ENCODE measurements at places on chromosomes 7 and 10.

DNA sequence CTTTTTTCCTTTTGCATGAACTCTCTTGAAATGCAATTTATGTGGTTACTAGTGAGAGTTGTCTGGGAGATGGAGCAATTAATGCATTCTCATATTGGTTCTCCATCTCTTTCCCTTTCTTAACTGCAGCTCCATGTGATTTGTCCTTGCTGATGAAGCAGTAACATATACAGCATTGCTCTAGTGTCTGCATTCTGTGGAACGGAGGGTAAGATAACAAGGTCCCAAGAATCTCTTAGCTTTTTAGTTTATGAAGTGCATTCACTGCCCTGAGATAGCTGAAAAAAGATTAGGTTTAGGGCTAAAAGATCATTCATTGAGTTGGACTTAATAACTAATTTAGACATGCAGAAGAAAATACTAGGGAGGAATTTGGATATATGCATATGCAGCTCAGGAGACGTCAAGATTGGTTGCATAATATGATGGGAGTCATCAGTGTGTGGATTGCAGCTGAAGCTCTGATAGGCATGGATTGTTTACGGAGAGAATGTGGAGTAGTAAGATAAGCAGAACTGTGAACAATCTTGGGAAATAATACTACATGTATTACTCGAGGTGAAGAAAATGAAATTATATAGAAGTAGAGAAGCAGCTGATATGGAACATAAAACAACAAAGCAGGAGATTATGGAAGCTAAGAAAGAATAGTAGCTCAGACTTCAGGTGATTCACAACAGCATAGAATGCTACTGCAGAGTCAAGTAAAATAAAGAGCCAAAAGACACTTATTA, 404.7 kb downstream of the ARL4A start:
- DNase-seq, result no peak

DNA sequence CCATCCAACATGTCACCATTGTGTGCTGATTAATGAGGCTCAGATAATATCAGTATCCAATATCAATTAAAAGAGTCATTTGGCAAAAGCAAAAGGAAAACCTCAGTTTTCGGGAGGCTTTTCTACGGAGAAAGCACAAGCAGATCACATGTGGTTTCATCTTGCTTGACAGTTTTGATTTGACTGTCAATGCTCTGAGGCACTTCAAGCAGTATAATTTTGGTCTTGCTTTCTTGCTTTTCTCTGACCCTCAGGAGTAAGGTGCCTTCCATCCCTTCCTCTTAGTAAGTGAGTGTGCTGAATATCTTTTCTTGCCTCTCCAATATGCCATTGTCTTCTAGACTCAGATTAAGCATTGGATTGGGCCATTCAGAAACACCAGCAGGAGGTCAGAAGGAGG, 115.5 kb upstream of the CALCR start:
- no peak for DNase-seq

- DNase-seq, result no peak
These were observed 117.8 kb upstream of the INSYN2A start for GRCh38 chr10:127313996-127314700.

- no peak for DNase-seq
These were observed 13.6 kb downstream of the FZD9 start for GRCh38 chr7:73447121-73447733.

DNA sequence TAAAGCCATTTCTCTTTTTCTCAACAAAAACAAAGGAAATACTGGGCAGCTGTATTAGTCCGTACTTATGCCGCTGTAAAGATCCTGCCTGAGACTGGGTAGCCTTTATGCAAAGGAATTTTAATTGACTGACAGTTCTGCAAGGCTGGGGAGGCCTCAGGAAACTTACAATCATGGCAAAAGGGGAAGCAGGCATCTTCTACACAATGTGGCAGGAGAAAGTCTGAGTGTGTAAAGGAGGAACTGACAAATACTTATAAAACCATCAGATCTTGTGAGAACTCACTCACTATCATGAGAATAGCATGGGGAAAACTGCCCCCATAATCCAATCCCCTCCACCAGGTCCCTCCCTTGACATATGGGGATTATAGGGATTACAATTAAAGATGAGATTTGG, 264.3 kb downstream of the SEMA3A start:
- DNase-seq, result no peak

DNA sequence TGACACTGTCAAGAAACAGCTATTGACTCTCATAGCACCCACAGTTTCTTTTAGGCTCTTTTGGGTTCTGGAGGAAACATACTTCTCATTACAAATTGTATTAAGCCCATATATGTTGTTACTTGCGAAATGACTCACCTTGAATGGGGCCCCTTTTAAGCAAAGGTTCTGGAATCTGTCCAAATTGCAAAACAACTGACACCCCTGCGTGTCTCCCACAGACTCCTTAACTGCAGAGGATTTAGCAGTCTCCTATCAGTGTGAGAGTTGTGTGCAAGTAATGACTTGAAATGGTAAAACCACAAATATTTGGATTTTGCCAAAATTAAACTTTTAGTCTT, 192.3 kb downstream of the DNAJC1 start:
- no peak for DNase-seq

DNA sequence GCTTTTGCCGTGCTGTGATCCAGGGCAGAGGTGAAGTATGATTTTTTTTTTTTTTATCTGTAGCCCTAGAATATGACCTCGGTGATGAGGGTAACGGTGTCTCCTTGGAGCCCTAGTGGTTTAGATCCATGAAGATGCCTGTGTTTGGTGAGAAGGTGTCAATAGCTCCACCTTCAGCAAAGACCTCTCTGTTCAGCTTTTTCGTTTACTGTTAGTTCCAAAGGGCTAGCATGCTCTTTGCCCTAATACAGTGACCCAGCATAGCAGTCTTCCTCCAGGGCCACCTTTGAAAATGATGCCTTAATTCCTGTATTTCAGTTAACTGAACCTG, 746 bp upstream of the MRPS16 start:
- DNase-seq, result no peak

GRCh38 chr7:102973096-102973802, 60.4 kb downstream of the LRRC17 start:
- no peak for DNase-seq

DNA sequence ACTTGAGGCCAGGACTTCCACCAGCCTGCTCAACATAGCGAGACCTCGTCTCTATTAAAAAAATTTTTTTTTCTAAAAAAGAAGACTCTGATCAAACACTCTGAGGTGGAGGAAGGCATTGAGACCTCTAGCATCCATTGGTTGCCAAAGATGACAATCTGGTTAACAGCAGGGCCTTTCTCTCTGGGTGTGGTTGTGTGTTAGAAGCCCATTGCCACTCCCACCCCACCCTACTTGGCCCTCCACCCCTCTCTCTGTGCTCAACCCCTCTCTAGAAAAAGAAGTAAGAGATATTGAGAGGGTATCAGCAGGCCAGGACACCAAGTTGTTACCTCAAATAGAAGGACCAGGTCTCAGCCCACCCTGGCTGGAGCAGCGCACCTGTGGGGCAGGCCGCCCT, 57.4 kb upstream of the MXI1 start:
- DNase-seq, result no peak

- no peak for DNase-seq
These were observed 23.1 kb upstream of the ZC3HAV1L start for GRCh38 chr7:139058943-139059342.

- no peak for DNase-seq
These were observed 63.0 kb upstream of the DRGX start for GRCh38 chr10:49458869-49459268.

DNA sequence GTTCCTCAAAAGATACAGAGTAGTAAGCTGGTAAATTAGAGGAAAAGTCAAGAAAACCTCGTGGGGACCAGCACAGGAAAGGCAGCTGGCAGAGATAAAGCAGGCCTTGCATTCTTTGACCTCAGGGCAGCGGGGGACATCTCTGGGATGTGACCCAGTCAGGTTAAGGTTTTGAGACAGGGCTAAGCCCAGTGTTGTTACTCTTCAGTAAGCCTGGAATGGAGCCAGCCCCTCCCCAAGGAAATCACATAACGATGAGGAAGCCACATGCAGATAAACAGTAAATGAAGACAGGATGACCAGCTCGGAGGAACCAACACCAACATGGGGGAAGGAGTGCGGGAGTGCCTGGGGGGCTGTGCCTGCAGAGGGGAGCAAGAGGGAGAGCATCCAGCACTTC, 99.6 kb downstream of the JAZF1 start:
- DNase-seq, result no peak
